ENCODE measurements at places on chromosomes 1 and 21.

DNA sequence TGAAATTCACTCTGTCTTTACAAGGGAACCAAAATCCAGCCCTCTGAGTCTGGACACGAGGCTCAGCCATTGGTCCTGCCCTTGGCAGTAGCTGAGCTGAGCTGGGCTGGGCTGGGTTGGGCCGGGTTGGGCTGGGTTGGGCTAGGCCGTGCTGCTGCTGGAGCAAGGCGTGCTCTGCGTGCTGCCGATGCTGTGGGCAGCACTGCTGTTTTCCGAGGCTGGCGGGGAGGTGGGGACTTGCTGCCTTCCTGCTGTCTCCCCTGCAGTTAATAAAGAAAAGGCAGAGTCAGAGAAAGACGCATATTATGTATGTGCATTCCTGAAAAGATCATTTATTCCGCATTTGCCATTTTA is 182.9 kb downstream of the CDC7 start:
- no peaks in the 10 kb centered on the region for H3K27me3 ChIP-seq
- no peak overlapping the region for H3K4me3 ChIP-seq
- H3K27ac ChIP-seq: no peak overlapping the region
- no peaks in the 10 kb centered on the region for H3K36me3 ChIP-seq
- H3K4me1 ChIP-seq: no peaks in the 10 kb centered on the region

GRCh38 chr1:232968391-232968790 is 18.0 kb downstream of the NTPCR start:
- H3K27ac ChIP-seq: no peak overlapping the region
- no peak overlapping the region for H3K4me3 ChIP-seq
- H3K27me3 ChIP-seq: no peaks in the 10 kb centered on the region
- peaks cover 17% of the 10 kb centered on the region for H3K36me3 ChIP-seq
- DNase-seq: no peak

DNA sequence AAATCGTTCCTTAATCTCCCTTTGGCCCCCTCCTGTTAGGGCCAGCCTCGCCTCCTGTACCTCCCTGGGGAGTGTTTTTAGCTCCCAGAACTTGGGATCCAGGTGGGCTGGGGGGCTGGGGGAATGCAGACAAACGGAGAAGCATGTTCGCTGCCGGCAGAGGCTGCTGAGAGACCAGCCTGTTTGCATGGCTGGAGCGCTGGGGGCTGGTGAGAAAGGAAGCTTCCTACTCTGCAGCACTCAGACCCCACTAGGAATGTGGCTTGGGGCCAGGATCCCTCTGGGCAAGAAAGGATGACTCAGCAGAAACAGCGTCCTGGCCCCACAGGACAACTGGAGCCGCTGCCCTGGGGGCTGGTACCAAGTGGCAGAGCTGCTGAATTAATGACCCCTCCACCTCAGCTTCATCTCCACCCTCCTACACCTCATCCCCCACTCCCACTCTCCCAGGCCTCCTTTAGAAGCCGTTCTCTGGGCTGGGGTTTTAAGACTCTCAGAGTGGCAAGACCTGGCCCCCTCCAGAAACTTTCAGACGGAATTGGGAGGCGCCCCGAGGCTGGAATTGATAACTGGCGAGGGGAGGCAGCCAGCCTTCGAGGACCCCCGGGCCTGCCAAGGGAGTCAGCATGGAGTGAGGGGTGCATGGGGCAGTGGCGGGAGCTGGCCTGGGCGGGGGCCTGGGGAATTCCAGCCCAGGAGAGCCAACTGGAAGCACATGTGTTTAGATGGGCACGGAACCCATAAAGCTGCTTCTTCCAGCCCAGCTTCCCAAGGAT is 28.5 kb upstream of the EPS8L3 start:
- H3K4me3 ChIP-seq: no peak overlapping the region
- H3K27me3 ChIP-seq: no peaks in the 10 kb centered on the region
- H3K36me3 ChIP-seq: no peaks in the 10 kb centered on the region

DNA sequence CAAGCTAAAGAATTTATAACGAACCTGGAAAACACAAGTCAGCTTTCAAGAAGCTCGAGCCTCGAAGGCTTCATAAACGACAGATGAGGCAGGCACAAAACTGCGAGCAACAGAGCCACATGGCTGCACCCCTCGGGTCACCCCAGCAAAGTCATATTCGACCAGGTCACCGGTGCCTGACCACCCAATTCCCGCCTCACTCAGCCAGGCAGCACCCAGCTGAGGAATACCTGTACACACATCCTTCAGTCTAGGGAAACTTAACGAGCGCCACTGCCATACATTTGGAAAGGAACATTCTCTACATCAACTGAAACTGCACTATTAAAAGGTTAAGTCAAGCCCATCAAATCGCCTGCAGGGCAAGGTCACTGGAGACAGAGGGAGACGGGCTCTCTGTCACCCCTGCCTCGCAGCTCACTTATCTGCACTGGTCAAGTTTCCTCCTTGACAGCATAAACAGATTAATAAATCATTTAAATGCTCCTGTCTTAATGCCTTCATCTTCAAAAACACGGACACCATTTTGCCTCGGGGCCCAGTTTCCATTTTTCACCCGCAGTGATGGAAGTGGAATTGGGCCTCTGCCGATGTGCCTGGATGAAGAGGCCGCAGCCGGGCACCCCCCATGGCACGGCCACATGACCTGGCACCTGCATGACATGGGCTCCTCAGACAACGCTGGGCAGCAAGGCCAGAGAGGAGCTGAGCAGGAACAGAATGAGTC is 20.6 kb downstream of the NPHP4 start:
- DNase-seq: no peak
- no peak overlapping the region for H3K27ac ChIP-seq
- peaks cover 4% of the 10 kb centered on the region for H3K36me3 ChIP-seq
- no peaks in the 10 kb centered on the region for H3K4me1 ChIP-seq
- H3K4me3 ChIP-seq: no peak overlapping the region

- H3K4me1 ChIP-seq: no peaks in the 10 kb centered on the region
- no peak for DNase-seq
- H3K27me3 ChIP-seq: no peaks in the 10 kb centered on the region
- H3K36me3 ChIP-seq: peaks cover 81% of the 10 kb centered on the region
These were observed 14.8 kb upstream of the METTL18 start for GRCh38 chr1:169809370-169810095.

All from RWPE2 (cell line).